Activated gamma-delta T cell treated with anti-CD3 and anti-CD28 coated beads, Interleukin-2, amount 50 U/mL, for 16 hours (primary cell): ENCODE measurements at places on chromosomes 4 and X.

- no peak for DNase-seq
Observed at GRCh38 chrX:9614016-9614415, 149.2 kb downstream of the TBL1X start.

DNA sequence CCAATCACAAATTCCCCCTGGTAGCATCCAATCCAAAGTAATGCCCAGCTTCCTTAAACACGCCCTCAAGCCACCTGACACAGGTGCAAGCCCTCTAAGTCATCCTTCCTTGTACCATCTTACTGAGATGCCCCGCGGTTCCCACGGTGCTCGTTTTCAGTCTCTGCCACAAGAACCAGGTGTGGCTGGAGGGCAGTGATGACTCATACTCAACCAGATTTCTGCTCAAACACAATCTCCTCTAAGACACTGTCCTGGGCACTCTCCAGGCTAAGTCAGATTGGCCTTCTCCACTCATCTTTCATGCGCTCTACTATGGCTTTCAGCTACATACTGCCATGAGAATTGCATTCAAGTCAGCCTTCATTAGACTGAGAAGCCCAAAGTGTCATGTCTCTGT, 3.5 kb downstream of the SH3KBP1 start:
- no peak for DNase-seq

DNA sequence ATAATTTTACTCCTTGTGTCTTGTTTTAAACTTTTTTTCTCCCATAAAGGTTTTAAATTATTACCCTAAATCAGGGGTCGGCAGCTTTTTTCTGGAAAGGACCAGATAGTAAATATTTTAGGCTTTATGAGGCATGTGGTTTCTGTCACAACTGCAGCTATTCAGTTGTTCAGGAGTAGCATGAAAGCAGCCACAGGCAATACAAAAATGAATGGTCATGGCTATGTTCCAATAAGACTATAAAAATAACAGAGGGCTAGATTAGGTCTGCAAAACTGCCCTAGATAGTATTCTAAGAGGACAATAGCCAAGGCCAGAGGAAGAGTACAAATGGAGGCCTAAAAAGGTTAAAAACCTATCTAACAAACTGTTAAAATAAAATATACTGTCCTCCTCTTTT, 24.6 kb downstream of the HERC5 start:
- no peak for DNase-seq

- DNase-seq, result no peak
Observed at GRCh38 chr4:95898226-95898625, 58.3 kb downstream of the PDHA2 start.

GRCh38 chr4:129897111-129897510, 801.2 kb downstream of the C4orf33 start:
- DNase-seq, result no peak

GRCh38 chrX:27619975-27620374, 29.8 kb downstream of the DCAF8L2 start:
- DNase-seq, result no peak

GRCh38 chr4:89364541-89364940, 56.9 kb upstream of the GPRIN3 start:
- DNase-seq, result no peak

DNA sequence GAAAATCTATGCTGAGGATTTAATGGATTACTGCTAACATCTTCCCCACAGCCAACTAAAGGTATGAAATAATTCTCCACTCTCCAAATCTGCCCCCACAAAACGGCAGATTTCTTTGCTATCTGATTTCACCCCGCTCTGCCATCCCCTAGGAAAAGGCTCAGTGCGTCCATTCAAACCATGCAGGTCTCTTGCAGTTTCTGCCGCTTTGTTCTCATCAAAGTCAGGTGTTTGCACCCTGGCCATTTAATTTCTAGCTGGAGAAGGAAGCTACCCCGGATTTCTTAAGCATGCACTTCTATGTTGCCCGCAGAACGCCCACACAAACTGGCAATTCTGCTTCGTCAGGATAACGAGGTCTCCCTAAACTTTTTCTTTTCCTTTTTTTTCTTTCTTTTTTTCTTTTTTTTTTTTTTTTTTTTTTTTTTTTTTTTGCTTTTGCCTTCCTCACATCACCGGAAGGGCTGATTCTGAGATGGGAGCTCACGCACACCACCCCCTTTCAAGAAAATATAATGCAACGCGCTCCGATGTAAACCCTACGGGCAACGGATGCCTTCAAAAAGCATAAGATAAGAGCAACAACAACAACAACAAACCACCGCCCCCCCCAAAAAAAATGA, 3.3 kb downstream of the NLGN4X start:
- DNase-seq, result no peak

- no peak for DNase-seq
Observed at GRCh38 chr4:15836362-15836761, 58.2 kb downstream of the CD38 start.

DNA sequence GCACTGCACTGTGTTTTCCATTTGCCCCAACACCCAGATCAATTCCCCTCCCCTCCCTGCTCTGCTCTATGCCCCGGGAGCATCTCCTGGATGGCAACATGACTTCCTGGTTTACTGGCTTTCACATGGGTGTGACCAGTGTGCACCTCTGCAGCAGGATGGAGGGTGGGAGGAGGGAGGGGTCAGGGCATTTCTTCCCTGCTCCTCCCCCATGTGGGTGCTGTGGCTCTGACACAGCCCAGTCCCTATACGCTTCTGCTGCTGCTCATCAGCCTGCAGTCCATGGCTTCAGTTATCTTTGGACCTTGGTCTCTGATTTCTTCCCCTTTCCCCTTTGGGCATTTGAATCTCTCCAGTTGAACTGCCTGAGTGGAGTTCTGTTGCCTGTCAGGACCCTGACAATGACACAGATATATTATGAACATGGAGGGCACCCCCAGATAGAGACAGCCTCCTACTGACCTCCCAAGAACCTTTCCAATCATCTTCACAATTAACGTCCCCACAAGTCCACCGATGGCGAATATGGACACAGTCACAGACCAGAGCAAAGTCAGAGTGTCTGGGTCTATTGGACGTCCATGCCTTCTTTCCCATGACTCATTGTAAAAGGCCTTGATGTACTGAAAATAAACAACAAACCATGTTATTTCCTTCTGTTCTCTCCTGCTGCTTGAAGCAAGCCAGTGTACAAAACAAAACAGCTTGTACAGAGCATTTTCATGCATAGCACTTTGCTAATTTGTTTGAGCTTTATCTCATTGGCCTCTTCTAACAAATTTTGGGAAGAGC, 24.8 kb downstream of the SLC2A9 start:
- DNase-seq, result no peak

GRCh38 chr4:154707877-154708276, 35.9 kb upstream of the LRAT start:
- no peak for DNase-seq

- DNase-seq, result no peak
Observed at GRCh38 chr4:161148051-161148450, 1015.7 kb downstream of the FSTL5 start.

- no peak for DNase-seq
Observed at GRCh38 chrX:22629105-22629725, 356.5 kb downstream of the CBLL2 start.

- DNase-seq, result no peak
Observed at GRCh38 chr4:54185044-54185780, 43.9 kb upstream of the PDGFRA start.

GRCh38 chr4:29726938-29727337, 993.2 kb upstream of the PCDH7 start:
- DNase-seq, result no peak

DNA sequence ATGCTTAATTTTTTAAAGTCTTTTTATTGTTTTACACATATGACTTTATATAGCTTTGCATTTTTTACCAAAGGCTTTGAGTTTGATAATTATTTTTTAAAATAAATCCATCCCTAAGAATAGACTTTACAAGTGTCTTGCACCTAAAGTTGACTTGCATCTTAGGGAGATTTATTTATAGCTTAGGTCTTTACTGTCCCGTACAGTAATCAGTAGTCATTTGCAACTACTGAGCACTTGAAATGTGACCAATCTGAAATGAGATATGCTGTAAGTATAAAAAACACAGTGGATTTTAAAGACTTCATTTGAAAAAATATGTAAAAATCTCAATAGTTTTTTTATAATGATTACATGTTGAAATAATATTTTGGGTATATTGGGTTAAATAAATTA, 19.2 kb downstream of the TBC1D1 start:
- DNase-seq, result no peak

DNA sequence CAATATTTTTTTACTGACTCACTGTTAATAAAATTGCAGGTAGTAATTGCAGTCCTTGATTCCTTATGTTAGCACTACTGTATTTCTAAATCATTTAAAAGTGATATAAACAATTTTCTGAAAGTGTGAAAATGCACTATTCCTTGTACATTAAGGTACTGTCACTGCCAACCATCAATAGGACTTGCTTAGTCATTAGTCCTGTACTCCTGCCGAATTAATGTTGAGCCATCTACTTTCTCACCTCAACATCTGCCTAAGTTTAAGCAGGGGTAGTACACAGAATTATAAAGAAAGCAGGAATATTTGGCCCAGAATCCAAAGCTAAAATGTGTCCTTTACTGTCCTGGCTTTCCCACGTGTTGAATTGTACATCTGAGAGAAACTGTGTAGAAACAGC, 87.0 kb upstream of the TRPC3 start:
- DNase-seq, result no peak

GRCh38 chr4:1798580-1799386, 5.7 kb downstream of the FGFR3 start:
- DNase-seq, result no peak

DNA sequence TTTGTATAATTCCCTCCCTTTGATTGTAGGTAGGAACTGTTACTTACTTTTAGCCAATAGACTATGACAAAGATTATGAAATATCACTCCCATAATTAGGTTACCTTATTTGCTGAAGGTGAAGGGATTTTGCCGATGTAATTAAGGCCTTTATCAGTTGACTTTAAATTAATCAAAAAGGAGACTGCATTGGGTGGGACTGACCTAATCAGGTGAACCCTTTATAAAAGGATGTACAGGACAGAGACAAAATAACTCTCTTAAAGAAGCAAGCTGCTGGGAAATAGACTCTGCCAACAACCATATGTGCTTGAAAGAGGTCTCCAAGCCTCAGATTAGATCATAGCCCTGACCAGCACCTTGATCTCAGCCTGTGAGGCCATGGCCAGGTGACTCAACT, 167.6 kb downstream of the SOX3 start:
- DNase-seq, result no peak

- DNase-seq, result no peak
Observed at GRCh38 chr4:172654457-172654856, 514.2 kb upstream of the GALNT7 start.

DNA sequence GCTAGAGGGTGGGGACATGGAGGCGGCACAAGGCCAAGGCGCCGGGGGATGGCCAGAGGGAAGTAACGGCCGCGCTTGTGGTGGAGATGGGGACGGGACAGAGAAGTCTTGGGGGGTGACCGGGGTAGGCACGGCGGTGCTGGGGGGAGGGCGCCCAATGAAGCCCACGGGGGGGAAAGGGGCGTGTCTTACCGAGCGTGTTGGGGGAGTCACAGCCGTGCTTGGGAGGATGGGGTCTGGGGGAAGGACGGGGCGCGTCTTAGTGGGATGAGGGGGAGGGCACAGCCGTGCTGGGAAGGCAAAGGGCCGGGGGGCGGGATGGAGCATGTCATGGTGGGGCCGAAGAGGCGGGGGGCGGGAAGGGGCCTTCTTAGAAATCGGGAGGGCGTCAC, 952 bp downstream of the ARSD start:
- no peak for DNase-seq

- DNase-seq, result no peak
Observed at GRCh38 chr4:58767598-58767997, 1657.4 kb upstream of the IGFBP7 start.

DNA sequence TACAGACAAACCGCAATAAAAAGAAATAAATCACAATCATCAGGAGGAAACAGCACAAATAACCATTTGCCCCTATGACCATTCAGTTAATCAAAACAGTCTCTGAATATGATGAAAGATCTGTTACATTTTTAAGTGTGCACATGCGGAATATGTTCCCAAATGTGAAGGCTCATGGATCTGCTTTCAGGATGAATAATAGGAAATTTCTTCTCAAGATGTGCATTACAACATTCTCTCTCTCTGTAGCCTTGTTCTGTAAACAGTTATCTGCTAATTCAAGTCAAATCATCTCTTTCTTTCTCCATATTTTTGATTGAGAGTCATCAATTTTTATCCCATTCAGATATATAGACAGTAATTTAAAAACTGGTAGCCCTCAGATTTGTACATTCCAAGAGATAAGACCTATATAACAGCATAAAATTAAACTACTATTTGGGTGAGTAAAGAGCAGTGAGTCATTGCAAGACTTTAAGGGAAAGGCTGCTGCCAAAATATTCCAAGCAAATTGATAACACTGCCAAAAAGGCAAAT, 433.9 kb upstream of the ATOH1 start:
- DNase-seq, result no peak

GRCh38 chr4:152138451-152138850, 377.6 kb upstream of the GATB start:
- DNase-seq, result no peak

- no peak for DNase-seq
Observed at GRCh38 chrX:104695593-104695992, 129.6 kb downstream of the IL1RAPL2 start.

GRCh38 chrX:13491061-13491460, 78.3 kb upstream of the EGFL6 start:
- no peak for DNase-seq
